Right ventricle myocardium superior (tissue), 1 donor: ENCODE measurements at places on chromosomes 5 and 9.

GRCh38 chr5:44389823-44390143 lies 563 bp upstream of the FGF10 start:
- DNase-seq: no peak

DNA sequence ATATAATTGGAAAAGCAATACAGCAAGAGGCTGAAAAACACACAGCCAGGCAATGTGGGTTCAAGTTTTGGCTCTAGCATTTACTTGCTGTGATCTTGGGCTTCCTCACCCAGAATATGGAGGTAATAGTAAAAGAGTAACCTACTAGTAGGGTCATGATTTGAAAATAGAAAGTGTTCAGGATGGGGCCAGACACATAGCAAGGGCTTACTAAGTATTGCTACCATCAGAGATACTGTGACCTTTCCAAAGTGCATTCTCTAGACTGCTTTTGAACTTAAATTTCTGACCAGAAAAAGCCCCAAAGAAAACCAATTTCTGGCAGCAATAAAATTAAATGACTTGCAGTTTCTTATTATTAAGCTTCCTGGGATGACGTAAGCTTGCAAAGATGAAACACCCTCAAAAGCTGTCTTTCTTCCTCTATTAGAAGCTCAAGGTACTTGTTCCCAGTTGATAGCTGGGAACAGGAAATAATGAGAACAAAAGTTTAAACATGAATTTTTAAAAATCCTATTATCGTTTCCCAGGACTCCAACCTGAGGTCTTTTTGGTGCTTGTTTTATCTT lies 20.3 kb downstream of the SLC45A2 start:
- DNase-seq: no peak

DNA sequence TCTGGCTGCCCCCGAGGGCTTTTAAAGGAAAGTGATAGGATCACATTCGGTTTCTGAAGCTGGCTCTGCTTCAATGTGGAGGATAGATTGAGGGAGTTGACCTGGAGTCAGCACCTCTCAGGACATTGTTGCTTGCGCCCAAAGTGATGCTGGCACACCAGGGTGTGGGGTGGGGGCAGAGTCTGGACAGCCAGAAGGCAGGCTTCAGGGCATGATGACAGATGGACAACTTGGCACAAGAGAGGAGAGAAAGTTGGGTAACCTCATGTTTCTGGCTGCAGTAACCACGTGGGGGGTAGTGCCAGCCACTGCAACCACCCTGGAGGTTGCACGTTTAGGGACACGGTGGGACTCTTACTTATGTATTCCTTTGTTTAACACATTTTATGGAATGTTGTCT lies 9.5 kb downstream of the ALDH1B1 start:
- DNase-seq: no peak

DNA sequence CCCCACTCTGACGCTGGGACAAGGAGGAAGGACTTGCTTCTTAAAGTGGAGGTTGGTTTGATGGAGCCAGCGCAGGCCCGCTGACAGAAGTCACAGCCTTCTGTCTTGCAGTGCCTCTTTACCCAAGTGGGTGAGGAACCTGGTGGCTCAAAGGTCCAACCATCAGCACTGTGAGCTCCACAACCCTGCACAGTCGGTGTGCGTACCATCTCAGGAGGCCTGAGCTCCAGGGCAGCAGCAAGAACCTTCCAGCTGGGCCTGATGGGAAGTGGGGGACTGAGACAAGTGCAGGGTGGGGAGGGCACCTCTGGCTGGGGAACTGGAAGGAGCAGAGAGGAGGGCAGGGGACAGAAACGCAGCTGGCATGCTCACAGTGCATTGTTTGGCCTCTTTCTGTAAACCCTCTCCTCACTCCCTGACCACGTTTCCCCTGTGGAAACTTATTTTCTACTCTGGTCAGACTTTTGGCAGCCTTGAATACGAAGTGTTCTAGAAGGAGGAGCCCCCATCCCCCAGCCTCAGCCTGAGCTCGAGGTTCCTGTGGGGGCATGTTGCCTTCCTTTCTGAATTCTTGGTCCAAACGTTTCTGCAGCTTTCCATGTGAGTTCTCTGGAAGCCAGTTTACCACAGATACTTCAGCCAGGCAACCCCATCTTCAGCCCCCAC lies 178.5 kb upstream of the PITX1 start:
- DNase-seq: no peak

DNA sequence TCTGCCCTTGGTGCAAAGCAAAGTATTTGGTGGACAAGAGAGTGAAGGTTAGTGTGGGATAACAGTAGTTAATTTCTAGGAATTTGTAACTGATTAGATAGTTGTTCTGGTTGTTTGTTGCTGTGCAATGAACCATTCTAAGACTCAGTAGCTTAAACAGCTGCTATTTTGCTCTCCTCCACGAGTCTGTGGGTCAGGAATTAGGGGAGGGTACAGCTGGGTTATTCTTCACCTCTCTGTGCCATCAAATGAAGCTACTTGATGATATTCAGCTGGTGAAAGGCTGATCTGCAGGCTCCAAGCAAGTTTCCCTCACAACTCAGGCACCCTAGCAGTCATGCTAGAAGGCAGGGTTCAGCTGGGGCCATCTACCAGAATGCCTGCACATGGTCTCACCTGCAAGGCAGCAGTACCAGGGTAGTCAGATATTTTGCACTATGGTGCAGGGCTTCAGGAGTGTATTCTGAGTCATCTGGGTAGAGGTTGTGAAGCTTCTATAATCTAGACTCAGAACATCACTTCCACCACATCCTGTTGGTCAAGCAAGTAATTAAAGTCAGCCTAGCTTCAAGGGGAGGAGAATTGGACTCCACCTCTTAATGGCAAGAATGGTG lies 159.5 kb upstream of the SLC28A3 start:
- no peak for DNase-seq

- DNase-seq: no peak
These were observed 4.1 kb downstream of the ISOC1 start for GRCh38 chr5:129098488-129099183.

- DNase-seq: no peak
These were observed 63.3 kb downstream of the CWC27 start for GRCh38 chr5:64831996-64832395.
